ENCODE measurements at places on chromosomes 3 and 15.

DNA sequence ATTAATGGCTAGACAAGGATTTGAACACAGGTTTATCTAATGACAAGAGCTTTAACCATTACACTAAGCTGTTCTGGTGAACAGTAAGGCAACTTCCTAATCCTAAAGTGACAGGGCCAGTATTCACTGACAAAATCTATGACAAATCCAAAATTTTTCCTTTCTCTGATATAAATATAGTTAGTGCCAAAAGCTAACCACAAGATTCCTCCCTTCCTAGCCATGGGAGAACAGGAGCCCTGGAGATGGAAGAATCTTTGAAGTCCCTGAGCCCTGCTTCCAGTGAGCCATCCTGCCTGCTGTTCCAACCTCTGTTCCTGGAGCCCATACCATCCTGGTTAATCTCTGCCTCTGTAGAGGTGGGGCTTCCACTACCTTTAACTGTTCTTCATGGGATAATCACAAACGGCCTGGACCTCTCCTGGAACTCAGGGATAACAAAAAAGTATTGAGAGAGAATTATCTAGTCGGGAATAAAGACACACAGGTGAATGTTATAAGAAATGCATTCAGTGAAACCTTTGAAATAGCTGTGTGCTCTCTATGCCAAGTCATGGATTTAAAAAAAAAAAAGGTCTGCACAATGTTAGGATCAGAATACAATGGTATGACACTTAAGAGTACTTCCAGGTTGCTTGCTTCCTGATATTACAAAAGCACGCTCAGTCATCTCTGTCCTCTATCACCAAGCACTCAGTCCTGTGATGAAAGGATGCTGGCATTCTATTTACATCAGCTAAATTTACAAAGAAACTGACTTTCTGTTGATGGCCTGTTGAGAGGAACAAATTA is 235.8 kb downstream of the SUCLG2 start:
- DNase-seq: no peak

DNA sequence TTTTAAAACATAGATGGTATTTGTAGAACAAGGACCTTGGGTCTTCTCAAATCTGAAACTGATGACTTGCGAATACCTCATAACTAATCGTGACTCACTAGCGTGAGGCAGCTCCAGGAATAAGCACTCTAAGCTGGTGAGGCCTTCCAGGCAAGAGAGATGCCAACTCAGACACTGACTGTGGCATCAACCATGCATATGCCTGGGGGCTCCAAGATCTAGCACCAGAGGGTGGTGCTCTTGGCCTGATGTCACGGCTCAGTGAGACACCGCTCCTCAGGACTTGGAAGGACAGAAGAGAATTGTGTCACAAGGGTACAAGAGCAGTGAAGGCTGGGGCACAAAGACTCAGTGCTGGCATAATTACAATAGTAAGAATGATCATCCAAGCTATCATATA is 125.0 kb upstream of the TRIM42 start:
- DNase-seq: no peak

DNA sequence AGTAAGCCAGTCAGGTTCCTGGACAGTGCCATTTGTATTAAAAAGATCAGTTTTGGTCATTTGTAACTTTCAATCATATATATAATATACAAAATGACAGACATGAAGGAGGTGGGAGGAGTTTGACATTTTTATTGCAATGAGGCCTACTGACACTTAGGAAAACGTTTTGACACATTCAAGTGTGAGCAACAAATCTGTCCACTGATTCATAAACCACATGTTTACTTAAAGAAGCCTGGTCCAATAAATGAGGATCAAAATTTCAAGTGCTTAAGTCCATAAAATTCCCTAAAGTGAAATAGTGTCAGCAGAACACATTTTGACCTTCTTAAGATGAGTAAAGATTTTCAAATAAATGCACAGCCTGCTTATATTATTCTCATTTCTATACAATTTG is 137.3 kb downstream of the MECOM start:
- DNase-seq: no peak

- DNase-seq: no peak
Measured at GRCh38 chr3:13122081-13123012, 49.1 kb upstream of the IQSEC1 start.

DNA sequence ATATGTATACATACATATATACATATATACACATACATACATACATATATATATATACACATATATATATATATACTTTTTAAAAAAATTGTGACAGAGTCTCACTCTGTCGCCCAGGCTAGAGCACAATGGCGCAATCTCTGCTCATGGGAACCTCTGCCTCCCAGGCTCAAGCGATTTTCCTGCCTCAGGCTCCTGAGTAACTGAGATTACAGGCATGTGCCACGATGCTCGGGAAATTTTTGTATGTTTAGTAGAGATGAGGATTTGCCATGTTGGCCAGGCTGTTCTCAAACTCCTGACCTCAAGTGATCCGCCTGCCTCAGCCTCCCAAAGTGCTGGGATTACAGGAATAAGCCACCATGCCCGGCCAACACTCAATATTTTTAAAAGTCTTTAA is 302.5 kb downstream of the UNC13C start:
- no peak for DNase-seq

DNA sequence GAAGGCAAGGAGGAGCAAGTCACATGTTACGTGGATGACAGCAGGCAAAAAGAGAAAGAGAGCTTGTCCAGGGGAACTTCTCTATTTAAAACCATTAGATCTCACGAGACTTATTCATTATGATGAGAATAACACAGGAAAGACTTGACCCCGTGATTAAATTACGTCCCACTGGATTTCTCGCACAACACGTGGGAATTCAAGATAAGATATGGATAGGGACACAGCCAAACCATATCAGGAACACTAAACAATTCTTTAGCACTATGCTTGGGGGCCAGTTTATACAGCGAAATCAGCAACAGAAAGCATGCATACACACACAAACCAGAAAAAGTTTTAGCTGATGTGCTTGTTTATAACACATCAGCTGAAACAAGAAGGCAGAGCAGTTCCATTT is 704.2 kb downstream of the OTOL1 start:
- no peak for DNase-seq

DNA sequence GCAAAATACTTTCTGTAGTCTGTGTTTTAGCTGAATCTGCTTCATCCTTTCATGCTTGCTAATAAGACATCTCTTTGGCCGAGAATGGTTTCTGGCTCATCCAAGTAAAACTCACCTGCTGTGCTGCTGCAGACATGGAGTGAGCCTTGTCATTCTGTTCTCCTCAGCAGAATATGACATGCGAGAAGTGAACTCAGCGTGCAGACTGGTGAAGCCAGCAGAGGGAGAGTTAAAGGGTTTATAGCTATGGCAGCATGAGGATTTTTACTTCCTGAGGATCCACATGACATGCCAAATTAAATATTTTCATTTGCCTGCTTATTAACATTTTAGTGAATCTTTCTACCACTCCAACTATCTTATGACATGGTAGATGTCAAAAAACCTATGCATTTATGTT is 658.4 kb upstream of the NECTIN3 start:
- DNase-seq: no peak

DNA sequence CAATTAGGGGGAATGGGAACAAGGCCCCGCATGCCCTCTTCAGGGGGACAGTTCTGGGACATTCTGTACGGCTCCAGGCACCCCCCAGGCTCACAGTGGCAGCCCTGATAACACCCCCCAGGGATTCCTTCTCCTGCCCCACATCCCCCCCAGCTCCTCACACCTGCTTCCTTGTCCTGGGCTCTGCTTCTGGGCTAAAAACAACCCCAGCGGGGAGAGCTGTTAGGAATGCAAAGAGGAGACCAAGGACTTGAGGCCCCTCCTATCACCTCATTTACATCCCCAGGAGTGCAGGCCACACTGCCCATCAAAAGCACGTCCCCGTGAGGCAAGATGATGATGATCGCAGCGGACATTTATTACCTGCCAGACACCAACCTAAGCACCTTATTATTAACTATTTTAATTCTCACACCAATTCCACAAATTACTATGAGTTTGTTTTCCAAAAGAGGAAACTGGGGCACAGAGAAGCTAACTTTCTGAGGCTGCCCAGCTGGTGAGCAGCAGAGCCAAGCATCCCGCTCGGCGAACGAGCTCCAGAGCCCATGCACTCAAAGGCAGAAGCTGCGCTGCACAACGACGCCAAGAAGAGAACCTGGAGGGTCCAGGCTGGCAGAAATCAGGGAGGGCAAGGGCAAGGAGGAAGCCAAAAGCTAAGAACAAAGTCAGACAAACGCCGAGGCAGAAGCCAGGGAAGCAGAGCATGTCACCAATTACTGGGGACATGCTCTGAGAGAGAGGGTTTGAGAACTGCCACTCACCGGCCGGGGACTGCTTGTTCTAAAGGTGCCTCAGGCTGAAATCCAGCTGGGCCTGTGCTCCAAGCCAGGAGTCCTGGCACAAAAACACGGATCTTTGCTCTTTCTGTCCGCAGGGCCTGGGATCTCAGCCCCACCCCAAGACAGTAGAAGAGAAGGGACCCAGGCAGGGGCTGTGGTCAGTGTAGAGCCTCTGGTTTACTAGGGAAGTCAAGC is 76.2 kb upstream of the NSMCE3 start:
- DNase-seq: no peak

DNA sequence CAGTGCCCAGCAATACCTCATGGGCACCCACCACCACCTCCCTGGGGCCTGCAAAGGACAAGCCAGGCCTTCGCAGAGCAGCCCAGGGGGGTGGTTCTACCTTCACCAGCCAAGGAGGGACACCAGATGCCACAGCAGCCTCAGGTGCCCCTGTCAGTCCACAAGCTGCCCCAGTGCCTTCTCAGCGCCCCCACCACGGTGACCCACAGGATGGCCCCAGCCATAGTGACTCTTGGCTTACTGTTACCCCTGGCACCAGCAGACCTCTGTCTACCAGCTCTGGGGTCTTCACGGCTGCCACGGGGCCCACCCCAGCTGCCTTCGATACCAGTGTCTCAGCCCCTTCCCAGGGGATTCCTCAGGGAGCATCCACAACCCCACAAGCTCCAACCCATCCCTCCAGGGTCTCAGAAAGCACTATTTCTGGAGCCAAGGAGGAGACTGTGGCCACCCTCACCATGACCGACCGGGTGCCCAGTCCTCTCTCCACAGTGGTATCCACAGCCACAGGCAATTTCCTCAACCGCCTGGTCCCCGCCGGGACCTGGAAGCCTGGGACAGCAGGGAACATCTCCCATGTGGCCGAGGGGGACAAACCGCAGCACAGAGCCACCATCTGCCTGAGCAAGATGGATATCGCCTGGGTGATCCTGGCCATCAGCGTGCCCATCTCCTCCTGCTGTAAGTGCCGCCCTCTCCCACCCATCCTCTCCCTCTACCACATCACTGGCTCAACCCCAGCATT is 19.2 kb upstream of the BFSP2 start:
- no peak for DNase-seq

Data from CD4-positive, alpha-beta T cell treated with Interleukin-17A for 4 hours (primary cell).